ENCODE measurements at places on chromosomes 11 and 22.
A peak's percentile ranks its signal among the peaks of the same experiment; 100 is the strongest.

DNA sequence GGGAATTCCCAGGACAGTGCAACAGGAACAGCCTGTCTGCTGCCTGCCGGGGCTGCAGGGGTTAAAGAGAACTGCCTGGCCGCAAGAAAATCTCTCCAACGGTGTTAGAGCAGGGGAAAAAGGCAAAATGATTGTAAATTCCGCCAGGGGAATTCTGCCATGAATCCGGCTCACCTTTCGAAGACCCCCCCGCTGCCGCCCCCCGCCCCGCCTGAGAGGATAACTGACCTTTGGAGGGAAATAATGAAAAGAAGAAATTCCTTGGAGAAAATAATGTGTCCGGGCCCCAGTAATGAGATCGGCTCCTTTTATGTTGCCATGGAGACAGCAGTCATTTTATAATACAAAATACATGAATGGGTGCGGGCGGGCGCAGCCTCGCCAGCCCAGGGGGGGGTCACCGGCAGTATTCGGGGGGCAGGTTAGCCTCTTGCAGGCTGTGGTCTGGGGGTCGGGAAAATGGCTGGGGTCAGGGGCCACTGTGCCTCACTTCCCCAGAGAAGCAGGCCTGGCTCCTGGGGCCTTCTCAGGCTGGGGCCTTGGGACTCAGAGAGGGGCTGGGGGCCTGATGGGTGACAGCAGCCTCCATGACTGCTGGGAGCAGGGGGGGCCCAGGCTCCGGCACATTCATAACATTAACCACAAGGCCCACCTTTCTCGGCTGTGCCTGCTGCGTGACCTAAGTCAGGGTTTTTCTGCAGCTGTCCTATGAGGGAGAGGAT is 228.1 kb downstream of the MN1 start:
- DNase-seq, result no peak

DNA sequence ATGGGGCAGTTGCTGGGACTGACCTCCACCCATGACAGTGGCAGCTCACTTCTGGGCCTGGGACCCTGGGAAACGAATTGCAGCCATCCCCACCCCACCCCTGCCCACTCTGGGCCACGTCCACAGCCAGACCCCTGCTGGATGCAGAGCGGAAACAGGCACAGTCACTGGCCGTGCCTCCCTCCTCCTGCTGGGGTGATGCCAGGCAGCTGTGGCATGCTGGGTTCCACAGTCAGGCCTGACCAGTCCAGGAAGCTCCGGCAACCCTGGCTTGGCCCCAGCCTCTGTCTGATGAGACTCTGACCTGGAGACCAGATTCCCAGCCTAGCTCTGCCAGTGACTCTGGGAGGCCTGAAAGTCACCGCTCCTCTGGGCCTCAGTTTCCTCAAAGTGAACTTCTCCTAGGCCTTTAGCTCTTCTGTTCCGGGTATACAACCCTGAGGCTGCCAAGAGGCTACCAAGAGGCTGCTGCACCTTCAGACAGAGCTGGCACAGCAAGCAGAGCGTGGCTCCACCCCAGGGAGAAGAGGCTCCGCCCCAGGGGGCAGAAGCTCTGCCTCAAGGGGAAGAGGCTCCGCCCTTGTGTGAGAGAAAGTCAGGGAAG is 8.9 kb downstream of the SULT4A1 start:
- peak; percentile 46 for DNase-seq

- DNase-seq, result no peak
Observed at GRCh38 chr22:50513175-50513574, 5.2 kb downstream of the NCAPH2 start.

- no peak for DNase-seq
Observed at GRCh38 chr11:117478126-117478860, 150.6 kb downstream of the CEP164 start.

DNA sequence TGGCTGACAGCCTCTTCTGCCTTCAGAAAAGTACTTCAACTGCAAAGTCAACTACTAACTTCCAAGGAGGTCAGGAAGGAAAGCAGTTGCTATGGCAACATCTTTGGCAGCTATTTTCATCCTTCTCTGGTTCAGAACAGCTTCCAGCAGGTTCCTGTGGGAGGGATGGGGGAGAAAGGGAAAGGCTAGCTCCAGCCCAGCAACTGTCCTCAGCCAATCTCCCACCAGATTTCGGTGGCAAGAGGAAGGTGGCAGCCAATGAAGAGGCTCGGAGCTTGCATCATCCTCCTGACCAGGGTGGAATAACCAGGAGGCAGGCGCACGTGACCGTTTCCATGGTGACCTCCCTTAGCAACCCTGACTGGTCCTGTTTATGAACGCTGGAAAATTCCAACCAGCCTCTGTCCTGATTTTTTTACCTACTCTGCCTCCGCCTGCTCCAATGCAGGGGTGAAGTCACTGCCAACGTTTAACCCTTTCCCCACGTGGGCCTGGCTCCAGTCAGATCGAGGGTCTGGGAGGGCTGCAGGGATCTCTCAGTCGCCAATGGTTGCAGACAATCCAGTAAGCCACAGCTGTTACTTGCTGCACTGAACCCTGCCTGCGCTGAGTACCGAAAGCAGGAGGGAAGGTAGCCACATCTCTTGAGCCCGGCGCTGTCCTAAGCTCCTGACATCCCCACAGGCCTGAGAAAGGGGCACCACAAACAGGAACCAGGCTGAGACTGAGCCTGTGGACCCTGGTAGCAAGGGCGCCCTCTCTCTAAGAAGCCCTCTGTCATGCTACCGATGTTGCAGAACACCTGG is 11.2 kb upstream of the MALAT1 start:
- no peak for DNase-seq

DNA sequence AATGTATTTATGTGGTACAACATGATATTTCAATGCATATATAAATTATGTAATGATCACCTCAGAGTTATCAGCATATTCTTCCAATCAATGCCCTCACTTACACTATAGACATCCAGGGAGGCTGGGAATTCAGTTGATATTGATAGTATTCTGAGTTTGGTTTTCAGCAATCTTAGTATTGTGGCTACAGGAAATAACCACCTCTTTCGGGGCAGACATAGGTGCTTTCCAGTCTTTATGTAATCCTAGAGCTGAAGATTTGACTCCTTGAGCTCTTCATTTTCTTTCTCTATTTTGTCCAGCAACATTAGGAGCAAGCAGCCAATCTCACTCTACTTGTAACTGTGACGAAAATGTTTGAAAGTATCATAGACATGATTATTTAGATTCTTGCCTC is 712.7 kb upstream of the KIRREL3 start:
- DNase-seq, result no peak

GRCh38 chr11:7826324-7826723 is 29.6 kb upstream of the OR5P2 start:
- DNase-seq, result no peak

GRCh38 chr11:132245403-132246385 is 875.3 kb downstream of the NTM start:
- DNase-seq, result no peak

DNA sequence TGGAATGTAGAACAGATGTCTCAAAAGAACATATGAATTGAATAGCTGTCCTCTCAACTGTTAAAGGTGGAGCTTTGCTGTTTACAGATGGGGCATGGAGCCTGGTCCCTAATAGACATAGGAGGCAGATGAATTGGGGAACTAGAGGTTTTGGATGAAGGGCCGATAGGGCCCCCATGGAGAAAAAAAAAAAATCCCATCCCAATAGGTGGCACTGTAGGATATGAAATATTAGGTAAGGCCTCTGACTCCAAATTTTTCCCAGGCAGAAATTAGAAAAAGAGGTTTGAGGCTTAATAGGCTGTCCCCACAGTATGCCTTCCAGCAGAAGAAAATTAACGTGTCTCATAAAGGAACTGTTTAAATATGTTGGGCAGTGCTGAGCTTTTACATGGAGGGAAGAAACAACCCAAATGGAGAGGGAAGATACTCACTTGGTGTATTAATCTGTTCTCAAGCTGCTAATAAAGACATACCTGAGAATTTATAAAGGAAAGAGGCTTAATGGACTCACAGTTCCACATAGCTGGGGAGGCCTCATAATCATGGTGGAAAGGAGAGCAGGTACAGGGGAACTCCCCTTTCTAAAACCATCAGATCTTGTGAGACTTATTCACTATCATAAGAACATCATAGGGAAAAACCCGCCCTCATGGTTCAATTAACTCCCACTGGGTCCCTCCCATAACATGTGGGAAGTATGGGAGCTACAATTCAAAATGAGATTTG is 30.1 kb upstream of the TMEM45B start:
- DNase-seq, result no peak

GRCh38 chr11:102482433-102482832 is 29.9 kb upstream of the TMEM123 start:
- DNase-seq, result no peak

DNA sequence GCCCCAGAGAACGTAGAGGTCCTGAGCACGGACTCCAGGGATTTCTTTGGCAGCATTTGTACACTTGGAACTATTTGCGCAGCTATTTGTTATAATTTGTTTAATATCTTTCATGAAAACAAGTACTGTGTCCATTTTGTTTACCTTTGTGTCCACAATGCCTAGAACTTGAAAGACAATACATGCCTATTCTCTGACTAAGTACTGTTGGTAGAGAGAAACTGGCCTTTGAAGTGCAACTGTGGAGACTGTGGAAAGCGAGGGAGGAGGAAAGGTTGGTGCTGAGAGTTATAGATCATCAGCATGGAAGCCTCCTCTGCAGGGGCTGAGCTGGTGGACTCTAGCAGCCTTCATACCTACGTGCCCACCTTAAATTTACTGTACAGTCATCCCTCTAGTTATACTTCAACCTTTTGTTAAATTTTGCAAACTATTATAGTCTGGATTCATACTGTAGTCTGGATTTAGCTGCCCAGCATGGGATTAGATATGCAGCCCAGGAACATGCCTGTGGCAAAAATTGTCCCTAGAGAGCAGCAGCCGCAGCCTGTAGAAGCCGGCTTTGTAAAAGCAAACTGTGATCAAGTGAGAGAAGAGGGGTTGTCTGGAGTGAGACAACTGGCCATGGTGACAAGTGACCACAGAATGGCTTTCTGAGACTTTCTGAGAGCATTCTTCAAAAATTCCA is 24.2 kb upstream of the YAP1 start:
- no peak for DNase-seq

DNA sequence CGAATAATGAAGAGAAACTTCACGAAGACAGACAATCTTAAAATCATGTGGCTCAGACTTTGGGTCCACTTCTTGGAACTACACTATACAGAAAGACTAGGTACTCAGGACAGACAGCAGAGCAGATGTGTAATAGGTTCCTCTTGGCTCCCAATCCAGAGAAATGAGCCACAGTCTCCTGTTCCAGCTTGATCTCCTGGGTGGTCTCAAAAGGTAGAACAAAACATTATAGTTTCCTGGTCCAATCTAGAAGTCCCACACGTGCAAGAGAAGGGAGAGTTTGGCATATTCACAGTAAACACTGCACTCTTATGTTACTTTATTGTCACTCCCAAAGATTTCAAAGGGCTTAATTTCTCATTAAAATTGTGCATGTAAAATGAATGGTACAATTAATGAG is 134.5 kb upstream of the FIBIN start:
- DNase-seq, result no peak

DNA sequence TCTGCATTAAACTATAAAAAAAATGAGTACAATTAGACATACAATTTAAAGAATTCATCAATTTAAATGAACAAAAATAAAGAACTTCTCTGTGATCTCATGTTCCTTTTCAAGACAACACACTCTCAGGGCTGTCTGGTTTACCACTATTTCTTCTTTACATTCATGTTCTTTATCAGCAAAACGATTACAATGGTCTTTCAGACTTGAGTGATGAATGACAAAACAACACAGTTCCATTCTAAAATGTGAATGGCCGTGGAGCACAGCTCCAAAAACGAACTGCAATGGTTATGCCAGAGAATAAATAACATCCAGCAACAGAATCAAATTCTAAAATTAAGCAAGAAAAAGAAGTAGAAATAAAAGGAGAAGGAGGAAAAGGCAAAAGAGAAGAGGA is 113.1 kb downstream of the CADM1 start:
- DNase-seq, result no peak

DNA sequence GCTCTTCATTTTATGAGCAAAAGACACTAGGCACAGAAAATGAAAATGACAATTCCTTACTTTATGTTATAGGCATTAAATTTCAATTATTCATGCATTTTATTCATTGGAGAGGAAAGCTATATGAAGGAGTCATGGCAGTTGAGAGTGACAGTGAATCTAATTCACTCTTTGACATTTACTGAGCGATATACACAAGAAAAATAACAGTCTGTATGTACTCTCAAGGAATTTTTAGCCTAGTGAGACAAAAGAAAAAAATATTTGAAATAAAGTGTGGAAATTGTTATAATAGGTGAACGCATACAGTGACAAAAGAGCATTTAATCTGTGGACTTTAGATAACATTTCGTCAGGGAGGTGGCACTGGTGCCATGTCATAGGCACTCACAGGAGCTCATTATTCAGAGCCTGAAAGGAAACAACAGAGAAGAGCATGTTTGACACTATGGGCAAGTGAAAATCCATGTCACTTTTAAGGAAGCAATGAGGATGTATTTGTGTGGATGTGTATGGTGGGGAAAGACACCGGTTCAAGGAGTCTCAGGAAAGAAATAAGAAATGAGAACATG is 323.1 kb downstream of the LUZP2 start:
- no peak for DNase-seq

DNA sequence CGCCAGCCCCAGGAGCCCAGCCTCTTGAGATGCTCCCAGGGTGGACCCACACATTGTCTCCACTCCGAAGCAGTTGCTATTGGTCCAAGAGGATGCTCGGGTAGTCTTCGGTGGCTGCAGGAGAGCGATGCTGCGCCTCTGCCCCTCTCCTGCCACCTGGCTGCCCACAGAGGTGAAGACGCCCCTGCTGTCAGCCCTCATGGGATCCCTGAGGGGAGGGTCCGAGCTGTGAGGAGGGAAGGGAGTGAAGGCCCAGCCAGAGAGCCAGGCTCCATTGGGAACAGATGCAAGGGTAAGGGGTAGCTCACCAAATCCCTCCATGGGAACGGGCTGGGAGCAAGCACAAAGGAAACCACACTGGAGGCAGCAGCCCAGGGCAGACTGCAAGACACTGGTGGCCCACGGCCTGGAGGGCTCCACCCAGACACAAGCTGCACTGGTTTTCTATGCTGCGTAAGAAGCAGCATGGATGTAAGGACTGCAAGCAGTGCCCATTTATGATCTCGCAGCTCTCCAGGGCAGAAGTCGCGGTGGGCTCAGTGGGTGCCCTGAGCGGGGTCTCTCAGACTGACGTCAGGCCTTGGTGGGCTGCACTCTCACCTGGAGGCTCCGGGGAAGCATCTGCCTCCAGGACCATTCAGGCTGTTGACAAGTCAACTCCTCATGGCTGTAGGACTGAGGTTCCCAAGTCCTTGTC is 15.7 kb downstream of the TSPAN32 start:
- DNase-seq, result peak; percentile 51
